ENCODE measurements at places on chromosomes 12 and 14. TPM values are rescaled to one million over a fixed set of nuclear protein-coding genes. Genes with fewer than 3 reads are reported as not detected.

DNA sequence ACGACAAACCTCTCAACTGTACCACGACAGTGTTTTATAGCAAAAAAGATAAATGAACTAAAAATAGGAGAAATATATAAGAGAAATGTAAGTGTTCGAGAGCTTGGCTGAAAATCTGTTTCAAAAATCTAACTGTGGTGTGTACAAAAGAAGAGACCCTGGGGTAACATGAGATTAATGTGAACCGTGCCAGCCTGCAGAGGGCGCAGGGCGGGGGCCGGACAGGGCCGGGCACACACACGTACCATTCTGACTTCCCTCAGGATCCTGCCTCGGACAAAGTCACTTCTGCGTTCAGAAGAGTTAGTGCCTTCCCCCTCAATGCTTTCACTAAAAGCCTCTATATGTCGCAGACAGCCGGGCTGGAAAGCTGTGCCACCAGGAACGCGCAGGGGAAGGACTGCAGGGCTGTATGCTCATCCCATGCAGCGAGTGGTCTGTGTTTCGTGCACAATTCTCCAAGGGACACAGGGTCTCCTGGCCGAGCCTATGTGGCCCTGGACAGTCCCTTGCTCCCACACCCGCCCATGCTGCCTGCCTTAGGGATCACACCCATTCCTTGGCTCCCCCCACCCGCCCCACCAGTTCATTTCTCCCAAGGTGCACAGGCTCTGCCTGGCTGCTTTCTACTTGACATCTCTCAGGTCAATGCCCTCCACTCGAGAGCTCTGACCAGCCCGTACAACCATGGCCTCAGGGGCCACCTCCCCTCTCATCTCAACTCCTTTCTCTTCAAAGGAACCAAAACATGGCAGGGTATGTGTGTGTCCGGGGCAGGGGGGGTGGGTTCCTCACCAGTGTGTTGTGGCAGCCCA, 8.5 kb downstream of the CDCA4 start:
- no peak for DNase-seq

The SERPINA5 gene
- not detected for total RNA-seq

GRCh38 chr12:130013771-130014484, 110.1 kb upstream of the TMEM132D start:
- DNase-seq = no peak

- DNase-seq = peak; percentile 13
Measured at GRCh38 chr12:57816001-57816854, 2.3 kb downstream of the AVIL start.

The KRT2 gene
- total RNA-seq = not detected

The A2M gene
- total RNA-seq = 1.1 TPM

The DPF3 gene
- 6.6 TPM for total RNA-seq

Measured in HFFc6 (cell line).